Stimulated activated CD8-positive, alpha-beta memory T cell treated with anti-CD3 and anti-CD28 coated beads, Interleukin-12 subunit alpha, Interleukin-12 subunit beta, amount 100 ng/mL, for 1 hour (primary cell): ENCODE measurements at places on chromosomes 12 and 14.

- DNase-seq: peak; percentile 44
These were observed at the start of gene PLXNC1 for GRCh38 chr12:94147991-94148738. Gene PLXNC1, plus strand, starts transcription at chr12:94148577. Its CDS starts 395 bp downstream, at chr12:94148972.

GRCh38 chr12:119153477-119154434 is 25.0 kb upstream of the HSPB8 start:
- no peak for DNase-seq

GRCh38 chr12:66140731-66141130 is 10.2 kb upstream of the LLPH start:
- DNase-seq: no peak

DNA sequence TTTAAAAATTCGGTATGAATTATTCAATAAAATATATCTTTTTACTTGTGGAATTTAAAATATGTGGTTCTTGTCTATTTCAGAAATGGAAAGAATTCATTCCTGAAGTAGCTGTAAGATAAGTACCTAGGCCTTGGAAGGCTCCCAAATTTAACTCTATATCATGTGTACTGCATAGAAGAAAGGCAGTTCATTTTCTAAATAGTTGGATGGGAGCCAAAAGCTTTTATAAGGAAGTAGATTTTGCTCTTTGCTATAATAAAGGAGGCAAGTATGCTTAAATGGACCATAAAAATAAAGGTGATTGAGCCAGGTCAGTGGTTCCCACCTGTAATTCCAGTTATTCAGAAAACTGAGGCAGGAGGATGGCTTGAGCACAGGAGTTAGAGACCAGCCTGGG is 187.5 kb downstream of the ATXN7L3B start:
- DNase-seq: no peak

DNA sequence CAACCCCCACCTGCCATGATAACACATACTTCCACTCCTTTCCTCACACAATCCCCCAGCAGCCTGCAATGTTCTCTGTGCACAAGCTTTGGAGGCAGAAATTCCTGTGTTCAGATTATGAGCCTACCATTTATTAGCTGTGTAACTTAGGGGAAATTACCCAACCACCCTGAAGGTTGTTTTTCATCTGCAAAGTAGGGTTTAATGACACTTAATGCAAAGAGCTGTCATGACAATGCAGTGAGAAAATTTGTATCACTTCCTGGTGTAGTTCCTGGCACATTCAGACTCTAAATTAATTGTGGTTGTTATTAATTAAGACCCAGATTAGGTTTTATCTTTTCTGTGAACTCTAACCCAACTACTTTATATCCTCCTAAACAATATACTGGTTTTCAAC is 122.4 kb upstream of the DYRK2 start:
- no peak for DNase-seq

- DNase-seq: no peak
These were observed 75.3 kb downstream of the CCDC91 start for GRCh38 chr12:28265435-28266042.

- DNase-seq: no peak
These were observed 125.7 kb upstream of the KRAS start for GRCh38 chr12:25376407-25376806.

DNA sequence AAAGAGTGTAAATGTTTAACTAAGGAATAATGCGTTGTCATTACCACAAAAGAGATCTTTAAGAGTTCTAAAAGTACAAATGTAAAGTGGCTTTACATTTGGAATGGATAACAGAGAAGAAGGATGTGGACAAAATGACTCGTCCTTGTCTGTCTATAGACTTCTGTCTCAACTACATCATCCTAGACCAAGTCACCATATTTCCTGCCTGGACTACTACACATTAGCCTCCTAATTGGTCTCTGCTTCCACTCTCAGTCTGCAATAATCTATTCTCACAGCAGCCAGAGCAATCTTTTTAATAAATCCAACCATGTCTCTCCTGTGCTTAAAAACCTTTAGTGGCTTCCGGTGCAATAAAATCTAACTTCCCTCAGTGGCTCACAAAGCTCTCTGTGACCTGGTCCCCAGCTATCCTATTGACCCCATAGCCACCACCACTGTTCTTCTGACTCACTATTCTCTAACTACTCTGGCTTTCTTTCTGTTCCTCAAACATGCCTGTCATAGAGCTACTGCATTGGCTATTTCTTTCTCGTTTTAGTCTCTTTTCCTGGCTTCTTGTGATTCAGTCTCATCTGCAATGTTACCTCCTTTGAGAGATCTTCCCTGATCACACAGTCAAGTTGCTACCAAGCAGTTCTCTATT is 91.1 kb downstream of the MYF5 start:
- DNase-seq: no peak

GRCh38 chr12:90514325-90514724 is 440.7 kb downstream of the CCER1 start:
- no peak for DNase-seq

GRCh38 chr12:29148911-29149690 is at the start of gene FAR2:
Gene FAR2, plus strand, starts transcription at chr12:29149278. Its CDS starts 121,172 bp downstream, at chr12:29270450.
- DNase-seq: peak; percentile 20

- DNase-seq: no peak
These were observed 183 bp upstream of the PRMT8 start for GRCh38 chr12:3490895-3491144.

- DNase-seq: no peak
These were observed 513 bp downstream of the CCNK start for GRCh38 chr14:99481745-99482099.

DNA sequence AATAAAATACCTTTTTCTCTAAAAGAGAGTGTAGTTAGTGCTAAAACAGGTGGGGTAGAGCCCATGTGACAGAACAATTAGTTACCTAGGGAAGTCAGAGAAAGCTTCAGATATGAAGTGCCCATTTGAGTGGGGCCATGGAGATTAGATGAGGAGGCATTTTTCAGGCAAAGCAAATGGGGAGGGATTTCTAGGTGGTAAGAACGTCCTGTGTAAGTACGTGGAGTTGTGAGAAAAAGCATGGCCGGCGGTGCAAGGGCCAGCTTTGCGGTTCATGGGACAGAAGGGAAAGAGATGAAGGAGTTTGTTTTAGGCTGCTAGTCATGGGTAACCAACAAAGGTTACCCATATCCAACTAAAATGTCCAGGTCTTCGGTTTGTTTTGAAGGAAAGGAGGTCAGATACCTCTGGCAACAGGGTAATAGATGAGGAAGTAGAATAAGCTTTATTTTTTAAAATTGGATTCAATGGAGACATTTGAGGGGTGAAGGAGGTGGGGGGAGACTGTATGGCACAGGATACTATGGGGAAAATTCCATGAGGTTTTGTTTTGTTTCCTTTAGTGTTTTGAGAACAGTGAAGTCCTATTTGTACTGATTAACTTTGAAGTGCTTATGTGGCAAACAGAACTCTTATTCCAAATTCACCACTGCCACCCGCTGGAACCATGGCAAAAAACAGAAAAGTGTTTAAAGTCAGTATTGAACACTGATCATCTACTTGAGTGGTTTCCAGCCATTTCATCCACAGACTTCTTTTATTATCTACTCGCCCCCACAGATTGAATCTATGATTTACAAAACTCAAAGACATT is 10.0 kb upstream of the SNRPF start:
- DNase-seq: no peak

GRCh38 chr14:61240206-61240605 is 40.9 kb downstream of the TMEM30B start:
- no peak for DNase-seq

GRCh38 chr14:68424443-68425172 is 368.3 kb downstream of the ZFP36L1 start:
- no peak for DNase-seq

DNA sequence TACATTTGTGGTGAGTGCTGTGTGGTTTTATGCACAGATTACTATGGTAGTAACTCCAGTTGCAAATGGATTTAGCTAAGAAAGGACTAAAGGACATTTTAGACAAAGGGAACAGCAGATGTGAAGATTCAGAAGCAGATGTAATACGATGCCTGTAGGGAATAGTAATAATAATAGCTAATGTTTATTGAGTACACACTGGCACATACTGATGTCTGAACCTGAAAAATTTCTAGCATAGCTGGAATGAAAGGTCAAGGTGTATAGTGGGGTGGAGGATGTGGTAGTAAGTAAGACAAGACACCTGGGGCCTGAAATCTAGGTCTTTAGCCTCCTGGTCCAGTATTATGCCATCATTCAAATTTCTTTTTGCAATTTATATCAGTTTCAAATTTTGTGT is 54.3 kb upstream of the LRTM2 start:
- no peak for DNase-seq

- no peak for DNase-seq
These were observed 10.6 kb upstream of the DNAL1 start for GRCh38 chr14:73634011-73634833.

- no peak for DNase-seq
These were observed 122.7 kb downstream of the DIP2B start for GRCh38 chr12:50627491-50627890.

- no peak for DNase-seq
These were observed 403 bp downstream of the ATN1 start for GRCh38 chr12:6928022-6928702.

GRCh38 chr14:32611752-32612151 is 282.7 kb downstream of the AKAP6 start:
- DNase-seq: no peak

DNA sequence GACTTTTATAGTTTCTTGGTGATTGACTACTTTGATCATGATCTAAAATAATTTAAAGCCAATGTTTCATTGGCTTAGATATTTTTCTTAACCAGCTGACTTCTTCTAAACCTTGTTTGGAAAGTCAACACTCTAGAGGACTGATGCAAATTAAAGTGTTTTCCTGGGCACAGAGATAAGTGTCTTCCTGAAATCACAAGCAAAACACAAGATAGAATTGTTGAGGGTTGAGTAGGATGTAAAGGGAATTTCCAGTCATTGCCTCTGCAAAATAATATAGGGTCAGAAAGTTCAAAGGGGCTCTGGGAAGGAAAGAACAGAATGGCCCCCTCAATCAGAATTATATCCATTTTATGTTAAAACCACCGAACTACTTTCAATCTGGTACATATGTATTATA is 156.3 kb upstream of the LRIG3 start:
- DNase-seq: no peak

- DNase-seq: no peak
These were observed 14.3 kb downstream of the RASSF8 start for GRCh38 chr12:25972783-25973182.

- no peak for DNase-seq
These were observed 33.2 kb downstream of the MARK3 start for GRCh38 chr14:103418481-103418818.

DNA sequence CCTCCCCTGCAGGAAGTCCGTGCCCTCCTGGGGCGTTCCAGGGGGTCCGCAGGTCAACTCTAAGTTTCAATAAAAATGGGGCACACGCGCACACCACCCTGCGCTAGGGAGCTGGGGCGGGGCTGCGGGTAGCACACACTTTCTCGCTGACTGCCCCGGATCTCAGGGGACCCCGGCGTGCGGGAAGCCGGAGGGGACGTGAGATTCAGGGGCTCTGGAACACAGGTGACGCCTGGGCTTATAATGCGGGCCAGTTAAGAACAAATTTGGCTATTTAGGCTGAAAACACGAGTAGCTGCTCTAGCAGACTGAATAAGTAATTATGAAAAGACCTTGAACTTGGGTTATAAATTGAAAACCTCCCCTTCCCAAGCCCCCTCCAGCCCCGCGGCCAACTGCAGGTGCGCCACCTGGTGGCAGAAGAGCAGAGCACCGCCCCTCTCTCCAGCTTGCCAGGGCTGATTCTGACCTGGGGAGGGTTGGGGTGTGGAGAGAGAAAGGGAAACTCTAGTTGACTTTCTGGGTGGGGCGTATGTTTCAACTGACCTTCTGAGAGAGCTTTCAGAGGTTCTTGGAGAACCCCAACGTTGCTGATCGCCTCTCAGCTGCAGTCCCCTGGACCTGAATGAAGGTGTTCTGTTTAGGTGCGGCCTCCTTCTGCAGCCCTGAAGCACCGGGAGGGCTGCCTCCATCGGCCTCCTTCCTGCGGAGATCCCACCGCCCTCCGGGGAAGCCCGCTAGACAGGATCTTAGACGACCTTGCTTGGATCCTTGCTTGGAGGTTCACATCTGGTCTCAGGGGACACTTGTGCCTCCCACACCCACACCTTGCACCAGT is 118.4 kb upstream of the EVL start:
- peak; percentile 39 for DNase-seq

DNA sequence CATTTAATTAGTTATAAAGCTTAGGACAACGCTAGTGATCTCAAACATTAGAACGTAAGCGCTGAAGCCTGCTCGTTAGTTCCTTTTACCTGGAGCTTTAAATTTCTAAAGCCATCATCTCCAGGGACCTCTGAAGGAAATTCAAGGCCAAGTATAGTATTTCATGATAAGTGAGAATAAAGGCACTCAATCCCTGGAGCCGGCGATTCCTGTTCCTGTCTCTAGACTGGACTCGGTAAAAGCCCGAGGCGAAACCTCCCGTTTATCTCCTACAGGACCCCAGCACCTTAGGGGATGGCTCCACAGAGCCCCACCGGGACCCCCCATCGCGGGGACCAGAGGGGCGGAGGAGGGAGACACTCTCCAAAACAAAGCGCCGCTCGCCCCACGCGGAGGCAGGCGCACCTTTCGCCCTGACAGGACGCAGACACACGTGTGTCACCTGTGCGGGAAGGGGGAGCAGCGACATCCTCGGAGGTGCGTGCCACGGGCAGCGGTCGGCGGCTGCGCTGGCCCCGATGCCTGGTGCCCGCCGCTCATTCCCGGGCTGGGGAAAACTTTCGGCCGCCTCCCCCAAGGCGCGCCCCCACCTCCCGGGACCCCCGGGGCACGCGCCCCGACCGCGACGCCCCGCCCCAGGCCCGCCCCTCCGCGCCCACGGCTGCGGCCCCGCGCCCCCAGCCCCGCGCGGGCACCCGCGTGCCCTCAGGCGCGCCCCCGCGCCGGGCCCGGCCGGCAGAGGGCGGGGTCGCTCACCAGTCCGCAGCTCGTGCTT is 678 bp downstream of the RPS6KA5 start:
- DNase-seq: no peak

GRCh38 chr14:91342206-91342760 is 75.3 kb downstream of the CCDC88C start:
- DNase-seq: no peak

DNA sequence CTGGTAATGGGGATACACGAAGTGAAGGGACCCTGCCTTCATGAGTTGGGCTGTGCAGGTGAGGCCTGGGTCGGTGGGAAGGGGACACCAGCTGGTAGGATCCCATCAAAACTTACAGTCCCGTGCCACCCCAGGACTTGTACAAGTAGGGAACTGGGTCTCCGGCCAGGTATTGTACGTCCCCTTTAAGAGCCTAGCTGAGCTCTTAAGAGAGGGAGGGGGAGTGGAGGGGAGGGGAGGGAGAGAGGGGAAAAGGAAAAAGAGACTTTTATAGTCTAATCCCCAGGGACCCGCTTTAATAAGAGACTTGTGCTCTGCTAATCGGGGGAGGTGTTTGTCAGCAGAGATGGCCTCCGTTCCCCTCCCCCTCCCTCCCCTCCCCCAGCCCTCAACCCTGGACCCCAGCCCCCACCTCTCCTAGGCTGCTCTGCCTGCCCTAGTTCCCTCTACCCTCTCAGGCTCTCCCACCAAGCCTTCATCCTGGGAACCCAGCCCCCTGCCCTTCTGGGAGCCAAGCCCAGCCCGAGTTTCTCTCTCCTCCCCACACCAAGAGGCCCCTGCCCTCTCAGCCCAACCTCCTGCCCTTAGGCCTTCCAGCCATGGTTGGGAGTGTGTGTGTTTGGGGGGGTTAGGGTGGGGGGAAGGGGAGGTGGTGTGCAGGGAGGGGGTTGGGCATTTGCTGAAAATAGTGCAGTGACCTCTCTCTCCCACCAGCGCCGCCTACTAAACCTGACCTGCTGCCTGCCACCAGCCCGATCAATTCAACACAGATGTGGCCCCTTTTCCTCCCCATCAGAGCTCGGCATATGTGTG is 2.6 kb downstream of the GDF11 start:
- DNase-seq: no peak
